Mammary microvascular endothelial cell (primary cell): ENCODE measurements at places on chromosomes 1 and 21. TPM values are rescaled to one million over a fixed set of nuclear protein-coding genes. Genes with fewer than 3 reads are reported as not detected.

Gene PGLYRP4
- not detected in 2 replicates for total RNA-seq

Gene ADORA1
- not detected in 2 replicates for total RNA-seq

Gene B3GALT2
- total RNA-seq: 0.05 TPM in 1 of 2 replicates, not detected in the other

Gene DNAJC28
- 0.64 and 2.8 TPM in 2 replicates for total RNA-seq

Gene RIMS3
- total RNA-seq: 0.10 and 0.20 TPM in 2 replicates
